ENCODE measurements at places on chromosomes 5 and 9.

- no peak for DNase-seq
These were observed 47.3 kb downstream of the RCL1 start for GRCh38 chr9:4840018-4840417.

- DNase-seq = no peak
These were observed 90.8 kb downstream of the LNPEP start for GRCh38 chr5:97026721-97027120.

- DNase-seq = no peak
These were observed 723 bp downstream of the SNX18 start for GRCh38 chr5:54518146-54518817.

- DNase-seq = no peak
These were observed 109.7 kb downstream of the MLLT3 start for GRCh38 chr9:20512636-20513035.

- no peak for DNase-seq
These were observed 27.8 kb downstream of the UBE2D2 start for GRCh38 chr5:139588962-139589361.

DNA sequence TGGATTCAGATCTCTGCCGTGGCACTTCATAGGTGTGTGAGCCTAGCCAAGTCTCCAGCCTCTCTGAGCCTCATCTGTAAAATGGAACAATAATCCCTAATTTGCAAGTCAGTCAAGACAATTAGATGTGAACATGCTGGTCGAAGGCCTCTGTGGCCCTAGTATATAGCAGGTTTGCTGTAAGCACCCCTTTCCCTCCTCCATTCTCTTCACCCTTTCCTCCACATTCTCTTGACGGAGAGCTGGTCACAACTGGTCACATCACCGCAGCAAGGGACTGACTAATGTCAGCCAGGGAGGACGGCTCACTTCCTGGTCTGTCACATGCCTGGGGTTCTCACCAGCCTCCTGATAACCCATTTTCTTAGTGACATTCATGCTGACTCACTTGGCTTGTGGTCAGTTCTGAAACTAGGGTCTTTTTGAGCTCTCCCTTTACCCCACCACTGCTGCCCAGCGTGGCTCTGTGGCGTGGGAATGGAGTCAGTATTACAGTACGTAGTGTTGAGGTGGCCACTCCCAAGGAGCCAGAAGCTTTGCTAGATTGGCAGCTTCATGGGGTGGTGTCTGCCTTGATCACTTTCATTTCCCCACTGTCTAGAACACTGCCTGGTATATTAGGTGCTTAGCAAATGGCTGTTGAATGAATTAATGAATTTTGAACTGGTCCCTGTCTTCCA is 47.8 kb downstream of the ERGIC1 start:
- DNase-seq = no peak

DNA sequence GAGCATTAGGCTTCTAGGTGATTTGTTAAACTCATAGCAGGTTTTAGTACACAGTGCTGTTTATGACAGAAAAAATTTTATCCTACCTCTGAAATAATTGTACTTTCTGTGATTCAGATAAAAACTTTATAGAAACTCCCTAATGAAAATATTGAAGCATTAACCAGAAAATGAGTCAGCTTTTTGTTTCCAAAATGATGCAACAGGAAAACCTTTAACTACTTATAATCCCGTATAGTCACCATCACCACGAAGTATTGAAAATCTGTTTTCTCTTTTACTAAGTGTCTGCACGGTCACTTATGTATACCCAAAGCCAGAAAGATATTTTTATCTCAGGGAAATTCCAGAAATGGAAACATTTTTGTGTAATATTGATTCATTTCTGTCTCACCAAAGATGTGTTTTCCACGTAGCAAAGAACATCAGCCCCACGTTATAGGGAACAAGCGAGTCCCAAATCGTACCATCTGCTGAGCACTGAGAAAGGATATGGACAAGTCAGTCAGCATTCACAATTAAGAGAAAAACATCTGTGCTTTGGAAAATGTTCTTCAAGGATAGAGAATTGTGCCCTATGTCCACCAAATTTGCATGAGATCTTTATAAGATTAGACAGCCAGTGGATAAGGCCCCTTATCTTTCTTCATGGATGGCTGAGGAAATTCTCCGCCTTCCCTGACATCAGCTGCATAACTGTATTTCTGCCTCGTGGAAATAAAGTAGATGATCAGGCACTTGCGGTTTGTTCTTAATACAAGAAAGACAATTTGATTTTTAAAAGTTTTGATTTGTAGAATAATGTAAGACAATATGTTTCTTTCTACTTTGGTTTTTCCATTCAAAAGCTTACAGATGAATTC is 41.9 kb downstream of the TNFAIP8 start:
- DNase-seq = no peak

DNA sequence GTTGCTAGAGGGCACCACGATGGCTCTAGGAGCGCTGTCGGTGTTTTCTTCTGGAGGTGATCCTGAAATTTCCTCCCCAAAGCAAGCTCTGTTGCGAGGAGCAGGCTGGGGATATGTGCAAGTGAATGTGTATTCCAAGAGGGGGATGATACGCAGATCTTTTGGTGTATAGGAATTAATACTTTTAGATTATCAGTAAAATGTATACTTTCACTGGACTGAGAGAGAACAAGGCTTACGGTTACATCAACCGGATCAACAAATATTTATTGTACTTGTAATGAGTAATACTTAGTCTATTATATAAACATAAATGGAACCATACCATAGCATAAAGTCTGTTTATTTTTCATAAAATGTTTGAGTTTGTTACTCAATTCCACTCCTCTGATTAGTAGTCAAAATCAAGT is 632 bp upstream of the PRKAA1 start:
- DNase-seq = no peak

DNA sequence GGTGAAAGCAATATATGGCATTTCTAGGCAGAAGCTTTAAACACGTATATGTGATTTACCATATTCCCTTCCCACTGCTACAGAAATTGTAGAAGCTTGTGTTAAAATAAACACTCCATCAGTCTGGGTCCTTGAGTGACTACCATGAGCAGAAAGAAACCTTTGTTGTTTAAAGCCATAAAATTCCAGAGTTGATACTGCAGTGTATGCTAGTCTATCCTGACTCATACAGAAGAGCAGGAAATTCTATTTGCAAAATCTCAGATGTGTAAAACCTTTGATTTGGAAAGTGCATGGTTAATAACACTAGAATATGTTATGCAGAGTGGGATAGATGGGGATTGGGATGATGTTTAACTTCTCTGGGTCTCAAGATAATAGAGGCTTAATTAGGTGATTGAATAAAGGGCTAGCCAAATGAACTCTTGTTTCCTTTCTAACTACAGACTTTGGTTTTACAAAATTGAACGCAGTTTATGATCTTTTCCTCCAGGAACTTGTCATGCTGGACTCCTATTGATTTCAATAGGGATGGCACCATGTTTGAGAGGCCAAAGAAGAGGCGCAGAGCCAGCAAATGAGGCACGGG is 282.7 kb upstream of the VLDLR start:
- no peak for DNase-seq

- no peak for DNase-seq
These were observed 109.8 kb downstream of the NR6A1 start for GRCh38 chr9:124661271-124661670.

GRCh38 chr9:113807173-113808061 is 68.7 kb upstream of the ZNF618 start:
- DNase-seq = peak; percentile 28

DNA sequence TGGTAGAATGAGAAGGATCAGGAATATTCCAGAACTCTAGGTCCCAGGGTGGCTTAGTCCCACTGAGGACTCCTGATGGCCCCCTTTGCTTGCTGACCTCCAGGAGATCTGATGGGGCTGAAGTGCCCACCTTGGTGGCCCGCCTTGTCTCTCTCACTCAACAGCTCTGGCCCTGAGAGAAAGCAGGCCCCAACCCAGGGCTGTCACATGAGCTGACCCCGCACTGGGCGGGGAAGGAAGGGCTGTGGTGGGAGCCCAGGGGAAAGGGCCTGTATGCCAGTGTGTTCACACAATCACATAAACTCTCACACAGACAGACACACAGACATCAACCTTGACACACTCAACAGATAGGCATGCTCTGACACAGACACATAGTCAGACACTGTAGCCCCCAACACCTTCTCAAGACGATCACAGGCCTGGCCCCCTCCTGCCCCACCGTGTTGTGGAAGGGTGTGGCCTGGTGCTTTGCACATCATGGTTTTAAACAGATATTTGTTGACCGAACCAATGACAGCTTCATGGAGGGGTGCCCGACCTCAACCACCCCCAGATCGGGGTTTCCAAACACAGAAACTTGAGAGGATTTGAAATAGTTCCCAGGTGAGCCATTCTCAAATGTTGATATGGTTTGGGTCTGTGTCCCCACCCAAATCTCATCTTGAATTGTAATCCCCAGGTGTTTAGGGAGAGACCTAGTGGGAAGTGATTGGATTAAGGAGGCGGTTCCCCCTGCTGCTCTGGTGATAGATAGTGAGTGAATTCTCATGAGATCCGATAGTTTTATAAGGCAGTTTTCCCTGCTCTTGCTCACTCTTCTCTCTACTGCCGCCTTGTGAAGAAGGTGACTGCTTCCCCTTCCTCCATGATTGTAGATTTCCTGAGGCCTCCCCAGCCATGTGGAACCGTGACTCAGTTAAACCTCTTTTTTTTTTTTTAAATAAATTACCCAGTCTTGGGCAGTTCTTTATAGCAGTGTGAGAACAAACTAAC is 48.5 kb upstream of the HAND1 start:
- DNase-seq = no peak

DNA sequence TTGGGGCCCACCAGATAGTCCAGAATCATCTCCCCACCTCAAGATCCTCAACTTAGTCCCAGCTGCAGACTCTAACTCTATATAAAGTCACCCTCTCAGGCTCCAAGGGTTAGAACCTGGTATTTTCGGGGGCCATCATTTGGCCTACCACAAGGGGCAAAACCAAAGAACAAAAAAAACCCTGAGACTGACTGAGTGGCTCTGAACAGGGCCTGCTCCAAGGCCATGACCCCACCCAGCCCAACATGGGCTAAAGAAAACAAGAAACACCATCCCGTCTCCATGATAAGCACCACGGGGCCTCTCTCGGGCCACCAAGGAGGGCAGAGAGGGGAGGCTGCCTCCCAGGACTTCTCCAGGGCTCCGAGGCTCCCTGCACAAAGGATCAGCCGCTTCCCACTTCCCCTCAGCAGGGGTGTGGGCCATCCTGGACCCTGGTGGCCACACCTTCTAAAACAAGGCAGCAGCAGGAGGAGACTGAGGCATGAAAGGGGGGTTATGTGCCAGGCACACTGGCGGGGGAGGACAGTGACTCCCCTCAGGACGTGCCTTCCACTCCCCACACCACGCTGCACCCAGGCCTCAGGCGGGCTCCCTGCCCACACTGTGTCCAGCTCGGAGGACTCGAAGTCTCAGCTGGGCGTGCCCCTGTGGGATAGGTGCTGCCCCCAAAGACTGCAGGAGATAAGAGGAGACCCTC is 51.5 kb downstream of the SEMA4D start:
- no peak for DNase-seq

GRCh38 chr5:76729373-76730290 is 13.7 kb downstream of the F2R start:
- no peak for DNase-seq

DNA sequence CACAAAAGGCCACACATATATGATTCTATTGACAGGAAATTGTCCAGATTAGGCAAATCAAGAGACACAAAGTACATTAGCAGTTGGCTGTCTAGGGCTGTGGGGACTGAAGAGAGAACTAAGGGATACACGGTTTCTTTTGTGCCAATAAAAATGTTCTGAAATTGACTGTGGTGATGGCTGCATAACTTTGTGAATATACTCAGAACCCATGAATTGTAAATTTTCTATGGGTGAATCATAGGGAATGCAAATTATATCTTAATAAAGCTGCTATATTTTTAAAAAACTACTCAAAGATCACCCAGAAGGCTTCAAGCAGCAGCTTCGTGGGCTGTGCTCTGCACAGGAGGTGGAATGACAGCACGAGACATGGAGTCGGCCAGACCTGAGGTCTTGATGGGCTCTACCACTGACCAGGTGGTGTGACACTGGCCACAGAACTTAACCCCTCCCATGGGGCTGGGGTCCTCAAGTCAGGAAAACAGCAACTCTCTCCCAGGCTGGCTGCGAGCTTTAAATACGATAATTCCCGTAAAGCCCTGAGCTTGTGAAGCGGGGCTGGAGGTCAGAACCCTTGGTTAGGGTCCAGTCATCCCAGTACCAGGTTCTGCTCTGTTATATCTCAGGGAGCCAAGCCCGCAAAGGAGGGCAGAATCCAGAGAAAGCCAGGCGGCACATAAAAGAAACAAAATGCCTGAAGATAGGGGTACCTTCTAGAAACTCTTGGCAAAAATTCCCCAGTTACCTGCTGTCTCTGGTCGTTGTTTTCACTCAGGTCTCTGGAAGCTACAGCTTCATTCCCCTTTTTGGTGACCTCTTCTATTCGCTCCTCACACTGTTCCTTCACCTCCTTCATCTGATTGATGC is 59.1 kb downstream of the GOLM1 start:
- no peak for DNase-seq

DNA sequence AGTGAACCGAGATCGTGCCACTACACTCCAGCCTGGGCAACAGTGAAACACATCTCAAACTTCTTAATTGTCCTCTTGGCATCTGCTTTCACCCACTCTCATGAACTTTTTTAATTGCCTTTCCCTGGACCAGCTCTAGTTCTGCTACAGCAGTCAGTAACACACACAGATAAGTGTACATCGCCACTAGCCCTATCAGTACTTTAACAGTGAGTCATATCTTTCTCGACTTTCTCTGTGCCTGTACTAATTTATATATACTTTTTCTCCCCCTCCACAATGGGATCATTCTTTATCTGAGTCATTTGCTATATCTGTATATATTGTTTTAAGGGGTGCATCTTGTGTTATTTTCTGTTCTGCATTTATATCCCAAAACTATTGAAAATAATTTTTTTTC is 6.7 kb downstream of the CDC37L1 start:
- DNase-seq = no peak

GRCh38 chr5:9831823-9832222 is 201.7 kb upstream of the TAS2R1 start:
- no peak for DNase-seq

DNA sequence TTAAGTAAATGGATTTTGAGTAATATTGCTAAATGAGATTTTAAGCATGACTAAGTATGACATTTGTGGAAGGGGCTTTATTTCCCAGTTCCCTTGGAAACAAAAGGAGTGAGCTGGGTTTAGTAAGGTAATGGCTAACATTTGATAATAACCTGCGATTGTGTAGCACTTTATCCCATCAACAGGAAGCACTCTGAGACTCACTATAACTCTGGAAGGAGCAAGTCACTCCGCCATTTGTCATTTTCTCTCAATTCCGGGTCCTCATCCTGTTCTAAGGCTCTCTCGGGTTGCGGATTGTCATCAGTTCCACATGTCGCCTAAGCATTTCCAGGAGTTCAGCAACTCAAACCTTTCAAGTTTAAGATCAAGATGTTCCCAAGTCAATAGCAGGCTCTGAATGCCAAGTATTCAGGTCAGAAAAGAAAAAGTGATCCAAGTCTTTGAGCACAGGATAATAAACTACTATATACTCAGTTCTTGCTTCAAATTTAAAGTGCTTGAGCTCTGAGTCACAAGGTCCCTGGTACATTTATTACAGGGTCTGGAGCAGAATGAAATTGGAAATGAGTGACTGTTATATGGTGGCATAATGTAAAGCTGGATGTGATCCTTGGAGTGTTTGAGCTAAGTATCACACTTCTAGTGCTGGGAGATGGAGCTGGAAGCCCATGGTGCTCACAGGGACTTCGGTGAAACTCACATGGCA is 39.3 kb downstream of the CAPSL start:
- DNase-seq = no peak

- DNase-seq = no peak
These were observed 193.2 kb upstream of the RORB start for GRCh38 chr9:74303945-74304344.

GRCh38 chr9:108787690-108788048 is 68.1 kb downstream of the ACTL7B start:
- no peak for DNase-seq
